ENCODE measurements at places on chromosomes 7 and 10. TPM values are rescaled to one million over a fixed set of nuclear protein-coding genes. Genes with fewer than 3 reads are reported as not detected.

GRCh38 chr7:128103498-128104107, 72.4 kb upstream of the LRRC4 start:
- H3K4me3 ChIP-seq, result no peak overlapping the region
- H3K4me1 ChIP-seq, result no peaks in the 10 kb centered on the region
- H3K27ac ChIP-seq, result no peak overlapping the region
- no peaks in the 10 kb centered on the region for H3K27me3 ChIP-seq
- no peak for DNase-seq

DNA sequence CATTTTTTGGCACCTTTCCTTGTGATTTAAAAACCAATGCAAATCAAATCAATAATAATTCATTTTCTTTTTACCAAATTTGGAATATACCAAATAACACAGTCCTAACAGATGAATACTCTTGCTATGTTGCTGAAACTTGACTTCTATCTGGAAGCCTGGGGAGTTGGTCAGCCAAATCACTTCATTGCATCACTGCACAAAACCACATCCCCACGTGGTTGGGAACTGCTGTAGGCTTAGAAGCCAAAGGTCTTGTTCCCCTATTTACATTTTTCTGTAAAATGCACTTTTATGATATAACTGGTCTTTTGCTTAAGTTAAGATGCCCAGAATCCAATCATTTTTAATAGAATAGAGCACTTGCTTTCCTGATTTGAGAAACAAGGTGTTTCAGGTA, 15.2 kb downstream of the GPR85 start:
- no peak overlapping the region for H3K27ac ChIP-seq
- H3K27me3 ChIP-seq, result no peaks in the 10 kb centered on the region
- no peaks in the 10 kb centered on the region for H3K4me1 ChIP-seq
- no peak overlapping the region for H3K4me3 ChIP-seq
- no peaks in the 10 kb centered on the region for H3K36me3 ChIP-seq
- no peak for DNase-seq

GRCh38 chr7:87797395-87797794, 78.8 kb downstream of the SLC25A40 start:
- no peaks in the 10 kb centered on the region for H3K36me3 ChIP-seq
- H3K27ac ChIP-seq, result no peak overlapping the region
- H3K4me3 ChIP-seq, result no peak overlapping the region
- H3K27me3 ChIP-seq, result no peaks in the 10 kb centered on the region
- no peaks in the 10 kb centered on the region for H3K4me1 ChIP-seq

- no peaks in the 10 kb centered on the region for H3K4me1 ChIP-seq
- H3K36me3 ChIP-seq, result no peaks in the 10 kb centered on the region
- no peak overlapping the region for H3K4me3 ChIP-seq
- no peak for DNase-seq
Observed at GRCh38 chr10:563827-564226, 125.6 kb downstream of the DIP2C start.

The DGKB gene
- 0.05 TPM for total RNA-seq

The LLCFC1 gene
- total RNA-seq, result not detected

The TMEM229A gene
- total RNA-seq, result not detected

The ORAI2 gene
- 13.2 TPM for total RNA-seq
